LHCN-M2 (cell line): ENCODE measurements at places on chromosomes 7 and 10. TPM values are rescaled to one million over a fixed set of nuclear protein-coding genes. Genes with fewer than 3 reads are reported as not detected.

Gene FRAT1
- total RNA-seq, result 1.5 and 1.7 TPM in 2 replicates

Gene CAMK2G
- total RNA-seq, result 16.4 and 20.8 TPM in 2 replicates

Gene EPO
- 0.11 TPM in 1 of 2 replicates, not detected in the other for total RNA-seq

Gene GHITM
- total RNA-seq, result 173 and 191 TPM in 2 replicates

Gene TUBAL3
- not detected in 2 replicates for total RNA-seq

Gene PON1
- total RNA-seq, result 0.75 TPM in 1 of 2 replicates, not detected in the other

Gene CTNNA3
- total RNA-seq, result 0.06 and 0.19 TPM in 2 replicates

Gene SVOPL
- not detected in 2 replicates for total RNA-seq

Gene HSPA12A
- total RNA-seq, result 3.6 TPM in 2 replicates

Gene OPN1SW
- 1.7 and 2.1 TPM in 2 replicates for total RNA-seq

Gene ZNF485
- total RNA-seq, result 6.2 and 6.4 TPM in 2 replicates

Gene SFTPA1
- total RNA-seq, result not detected in 2 replicates

Gene VWA2
- not detected in 2 replicates for total RNA-seq

Gene PON3
- not detected in 2 replicates for total RNA-seq

Gene TEX47
- not detected in 2 replicates for total RNA-seq
